Mesenteric fat pad (tissue), 1 donor: ENCODE measurements at places on chromosomes 13 and 19. TPM values are rescaled to one million over a fixed set of nuclear protein-coding genes. Genes with fewer than 3 reads are reported as not detected.

DNA sequence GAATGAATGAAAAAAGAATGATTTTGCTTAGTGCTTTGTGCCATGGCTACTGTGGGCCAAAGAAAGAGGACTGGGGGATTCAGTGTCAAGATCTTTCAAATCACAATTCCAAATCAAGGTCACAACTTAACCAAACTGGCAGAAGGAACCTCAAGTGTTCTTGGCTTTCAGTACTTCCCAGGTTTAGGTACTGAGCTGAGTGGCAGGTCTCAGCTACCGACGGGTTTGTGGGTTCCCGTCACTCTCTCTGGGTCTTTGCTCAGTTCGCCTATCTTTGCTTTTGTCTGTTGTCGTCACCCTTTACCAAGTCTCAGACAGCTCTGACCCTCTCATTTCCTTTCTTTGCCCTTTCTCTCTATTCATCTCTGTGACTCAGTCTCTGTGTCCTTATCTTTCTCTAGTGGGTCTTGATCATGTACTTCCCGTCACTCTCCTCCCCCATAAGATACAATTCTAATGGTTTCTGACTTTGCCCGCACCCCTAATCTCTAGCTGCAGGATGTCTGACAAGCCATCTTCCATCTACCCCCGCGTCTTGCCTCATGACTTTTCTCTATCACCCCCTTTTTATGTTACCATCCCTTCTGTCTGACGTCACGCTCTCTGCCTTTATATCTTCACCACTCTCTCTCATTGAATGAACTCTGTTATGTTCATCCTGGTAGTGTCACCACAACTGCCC is 33.3 kb upstream of the LRRC4B start:
- no peak for DNase-seq

The CEACAM8 gene
- 0.13 TPM for total RNA-seq

DNA sequence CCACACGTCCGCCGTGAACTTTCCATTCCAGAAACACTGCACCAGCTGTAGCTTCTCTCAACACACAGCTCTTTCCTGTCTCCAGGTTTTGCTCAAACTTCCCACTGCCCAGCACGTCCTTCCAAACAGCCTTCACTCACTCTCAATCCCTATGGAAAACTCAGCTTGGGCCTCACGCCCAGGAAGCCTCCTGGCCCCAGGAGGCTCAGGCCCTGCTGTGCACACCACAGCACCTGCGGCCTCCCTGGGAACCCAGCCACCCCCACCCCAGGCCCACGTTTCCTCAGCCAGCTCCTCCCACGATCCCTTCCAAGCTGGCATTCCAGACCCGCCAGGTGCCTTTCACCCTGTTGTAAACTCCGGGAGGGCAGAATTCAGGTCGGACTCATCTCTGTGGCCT is 35.2 kb downstream of the C13orf46 start:
- DNase-seq = no peak

- no peak for DNase-seq
These were observed 2.1 kb upstream of the TEX29 start for GRCh38 chr13:111318386-111318785.

- DNase-seq = no peak
These were observed 826.9 kb upstream of the PCDH9 start for GRCh38 chr13:68056816-68057710.

DNA sequence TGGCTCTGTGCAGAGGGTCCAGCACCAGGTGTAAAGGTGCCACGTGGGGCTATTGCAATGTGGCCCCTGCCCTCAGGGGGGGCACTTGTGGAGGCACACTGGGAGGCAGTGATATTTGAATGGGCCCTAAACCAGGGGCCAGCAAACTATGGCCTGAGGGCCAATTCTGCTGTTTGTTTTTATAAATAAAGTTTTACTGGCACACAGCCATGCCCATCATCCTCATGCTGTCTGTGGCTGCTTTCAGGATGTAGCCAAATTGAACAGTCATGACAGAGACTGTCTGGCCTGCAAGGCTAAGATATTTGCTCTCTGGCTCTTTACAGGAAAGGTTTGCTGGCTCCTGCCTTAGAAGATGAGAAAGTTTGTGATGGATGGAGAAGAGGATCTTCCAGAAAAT is 33.9 kb upstream of the RANBP3 start:
- no peak for DNase-seq

DNA sequence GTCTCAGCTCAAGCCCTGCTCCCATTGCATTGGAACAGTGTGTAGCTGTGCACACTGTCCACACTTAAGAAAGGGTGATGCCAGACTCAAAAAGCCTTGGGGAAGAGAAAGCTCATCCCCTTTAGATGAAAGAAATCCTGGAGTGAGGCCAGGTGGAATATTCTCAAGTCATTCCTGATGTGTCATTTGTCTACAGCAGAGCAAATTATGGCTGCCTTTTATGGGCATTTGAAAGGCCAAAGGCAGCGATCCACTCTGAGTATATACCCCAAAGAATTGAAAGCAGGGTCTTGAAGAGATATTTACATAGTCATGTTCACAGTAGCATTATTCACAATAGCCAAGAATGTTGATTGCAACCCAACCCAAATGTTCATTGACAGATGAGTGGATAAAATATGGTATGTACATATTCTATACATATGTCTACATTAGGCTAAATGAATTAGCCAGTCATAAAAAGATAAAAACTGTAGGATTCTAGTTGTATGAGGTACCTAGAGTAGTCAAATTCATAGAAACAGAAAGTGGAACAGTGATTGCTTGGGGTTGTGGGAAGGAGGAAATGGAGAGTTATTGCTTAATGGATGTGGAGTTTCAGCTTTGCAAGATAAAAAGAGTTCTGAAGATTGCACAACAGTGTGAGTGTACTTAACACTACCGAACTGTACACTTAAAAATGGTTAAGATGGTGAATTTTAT is 214.9 kb downstream of the KCNRG start:
- no peak for DNase-seq

The C19orf33 gene
- total RNA-seq = 2.2 TPM
